ENCODE measurements at places on chromosomes 16 and 17. TPM values are rescaled to one million over a fixed set of nuclear protein-coding genes. Genes with fewer than 3 reads are reported as not detected.

GRCh38 chr16:23279721-23280153 lies 22.4 kb upstream of the SCNN1B start:
- DNase-seq = no peak

The ASGR2 gene
- total RNA-seq = not detected

The AARSD1 gene
- total RNA-seq = 52.2 TPM

DNA sequence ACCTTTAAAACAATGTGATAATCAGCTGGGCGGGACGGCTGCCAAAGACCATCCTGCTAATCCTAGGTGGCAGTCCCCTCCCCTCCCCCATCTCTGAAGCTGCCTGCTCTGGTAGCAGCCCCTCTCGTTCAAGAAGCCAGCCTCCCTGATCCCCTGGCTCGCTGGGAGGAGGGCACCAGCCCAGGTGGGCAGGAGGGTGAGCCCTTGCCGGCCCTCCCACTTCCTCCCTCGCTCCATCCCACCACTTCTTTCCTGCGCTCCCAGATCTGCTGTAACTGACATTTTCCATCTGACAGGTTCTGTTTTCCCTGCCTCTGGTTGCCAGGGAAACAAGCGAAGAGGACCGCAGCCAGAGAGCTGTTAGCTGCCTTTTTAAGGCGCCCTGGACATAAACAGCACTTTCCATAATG lies 155.7 kb upstream of the TNRC6C start:
- no peak for DNase-seq

DNA sequence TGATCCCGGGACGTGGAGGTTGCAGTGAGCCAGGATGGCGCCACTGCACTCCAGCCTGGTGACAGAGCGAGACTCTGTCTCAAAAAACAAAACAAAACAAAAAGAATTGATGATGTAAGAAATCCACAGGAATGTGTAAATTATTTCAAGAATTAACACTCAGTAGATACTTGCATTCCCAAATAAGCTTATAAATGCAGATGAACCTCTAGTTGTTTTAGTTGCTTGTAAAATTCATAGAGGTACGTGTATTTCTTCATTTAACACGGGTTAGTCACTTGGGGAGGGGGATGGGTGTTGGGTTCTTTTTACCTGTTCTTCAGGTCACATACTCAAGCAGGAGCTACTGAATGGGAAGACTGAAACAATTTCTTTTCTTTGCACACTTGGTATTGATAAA lies 55.7 kb upstream of the FBXO47 start:
- DNase-seq = no peak

The BAIAP2 gene
- 8.7 TPM for total RNA-seq

The RHBDL1 gene
- total RNA-seq = 3.5 TPM

The TIGD7 gene
- 10.0 TPM for total RNA-seq

The CMTM1 gene
- 14.4 TPM for total RNA-seq

The SPN gene
- total RNA-seq = 77.4 TPM

The KCNJ18 gene
- not detected for total RNA-seq

DNA sequence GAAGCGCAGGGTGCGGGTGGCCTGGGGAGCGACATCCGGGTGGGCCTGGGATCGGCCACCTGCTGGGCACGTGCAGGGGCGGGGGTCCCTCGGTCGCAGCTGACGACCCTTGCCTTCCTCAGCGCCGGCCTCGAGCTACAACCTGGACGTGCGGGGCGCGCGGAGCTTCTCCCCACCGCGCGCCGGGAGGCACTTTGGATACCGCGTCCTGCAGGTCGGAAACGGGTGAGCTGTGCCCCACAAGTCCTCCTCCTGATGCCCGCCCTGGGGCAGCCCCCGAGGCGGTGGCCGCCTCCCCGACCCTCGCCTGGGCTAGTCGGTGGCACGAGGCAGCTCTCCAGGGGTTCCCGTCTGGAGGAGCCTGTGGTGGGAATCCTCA lies 1.5 kb downstream of the ITGAL start:
- no peak for DNase-seq

DNA sequence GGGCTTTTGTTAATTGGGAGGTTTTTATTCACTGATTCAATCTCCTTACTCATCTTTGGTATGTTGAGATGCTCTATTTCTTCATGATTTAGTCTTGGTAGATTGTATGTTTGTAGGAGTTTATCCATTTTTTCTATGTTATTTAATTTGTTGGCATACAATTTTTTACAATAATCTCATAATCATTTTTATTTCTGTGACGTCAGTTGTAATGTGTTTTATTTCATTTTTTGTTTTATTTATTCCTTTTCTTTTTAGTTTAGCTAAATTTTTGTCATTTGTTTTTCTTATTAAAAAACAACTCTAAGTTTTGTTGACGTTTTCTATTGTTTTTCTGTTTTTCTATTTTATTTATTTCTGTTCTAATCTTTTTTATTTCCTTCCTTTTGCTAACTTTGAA lies 389.8 kb downstream of the HS3ST3B1 start:
- DNase-seq = no peak

The TP53TG3 gene
- total RNA-seq = not detected

GRCh38 chr16:89489040-89489897 lies 1.1 kb downstream of the ANKRD11 start:
- peak; percentile 89 for DNase-seq

All from activated T-cell treated with anti-CD3 and anti-CD28 coated beads, Interleukin-2, amount 50 U/mL, for 72 hours (primary cell).